ENCODE measurements at places on chromosomes 5 and 9.

- DNase-seq, result no peak
These were observed 439.3 kb downstream of the DTWD2 start for GRCh38 chr5:118548761-118549720.

GRCh38 chr5:61142811-61143210 lies 19.5 kb downstream of the SMIM15 start:
- no peak for DNase-seq

GRCh38 chr5:126961702-126962101 lies 68.7 kb downstream of the MARCHF3 start:
- no peak for DNase-seq

GRCh38 chr9:112301420-112301819 lies 32.0 kb downstream of the PTBP3 start:
- DNase-seq, result no peak

- no peak for DNase-seq
These were observed 178.8 kb downstream of the SPOCK1 start for GRCh38 chr5:137320056-137321045.
